Stimulated activated CD8-positive, alpha-beta memory T cell treated with anti-CD3 and anti-CD28 coated beads, Interleukin-2, amount 100 ng/mL, for 1 hour (primary cell): ENCODE measurements at places on chromosomes 7 and 10.
A peak's percentile ranks its signal among the peaks of the same experiment; 100 is the strongest.

DNA sequence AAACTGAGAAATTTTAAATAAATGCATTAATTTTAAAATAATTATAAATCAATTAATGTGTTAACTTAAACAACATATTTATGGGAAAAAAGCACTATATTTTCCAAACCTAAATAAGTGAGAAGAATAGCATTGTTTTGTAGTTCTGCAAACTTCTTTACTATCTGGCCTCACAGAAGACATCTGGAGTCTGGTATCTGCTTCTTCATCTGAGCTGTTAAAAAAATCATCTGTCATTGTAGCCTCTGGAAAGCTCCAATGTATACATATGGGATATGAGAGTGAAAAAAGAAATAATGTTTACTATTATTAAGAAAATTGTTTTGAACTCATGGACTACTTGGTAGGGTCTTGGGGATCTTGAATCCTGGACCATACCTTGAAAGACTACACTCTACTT is 32.2 kb downstream of the CTTNBP2 start:
- no peak for DNase-seq

DNA sequence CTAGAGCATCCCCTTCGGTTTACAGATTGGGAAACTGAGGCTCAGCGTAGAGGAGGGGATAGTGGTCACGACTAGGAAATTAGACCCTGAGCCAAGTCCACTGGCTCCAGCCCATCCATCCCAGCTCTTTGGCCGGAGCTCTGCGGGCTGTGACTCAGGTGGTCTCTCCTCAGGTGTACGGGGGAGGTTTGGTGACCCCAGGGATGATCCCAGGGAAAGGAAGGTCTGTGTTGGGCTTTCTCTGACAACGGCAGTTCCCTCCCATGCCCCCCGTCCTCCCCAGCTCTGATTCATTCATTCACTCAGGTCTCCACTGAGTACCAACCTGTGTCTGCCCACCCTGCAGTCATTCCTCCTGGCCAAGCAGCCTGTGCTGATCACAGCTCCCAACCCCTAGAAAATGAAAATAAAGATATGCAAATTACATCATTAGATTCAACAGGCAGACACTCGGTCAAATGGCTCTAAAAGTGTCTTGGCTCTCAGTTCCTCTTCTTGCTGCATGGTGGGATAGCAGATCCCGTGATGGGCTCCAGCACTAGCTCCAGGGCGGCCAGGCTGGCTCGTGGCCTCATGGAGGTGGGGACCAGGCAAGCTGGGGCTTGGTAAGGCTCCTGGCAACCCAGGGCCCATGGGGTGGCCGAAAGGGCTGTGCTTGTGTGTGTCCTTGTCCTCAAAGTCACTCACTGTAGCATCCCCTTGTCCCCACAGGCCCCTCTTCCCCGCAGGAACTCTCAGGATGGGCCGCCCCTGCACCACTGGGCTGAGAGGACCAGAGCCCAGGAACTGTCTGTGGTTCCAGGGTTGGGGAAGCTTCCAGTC is 37.8 kb downstream of the CLRN3 start:
- no peak for DNase-seq

DNA sequence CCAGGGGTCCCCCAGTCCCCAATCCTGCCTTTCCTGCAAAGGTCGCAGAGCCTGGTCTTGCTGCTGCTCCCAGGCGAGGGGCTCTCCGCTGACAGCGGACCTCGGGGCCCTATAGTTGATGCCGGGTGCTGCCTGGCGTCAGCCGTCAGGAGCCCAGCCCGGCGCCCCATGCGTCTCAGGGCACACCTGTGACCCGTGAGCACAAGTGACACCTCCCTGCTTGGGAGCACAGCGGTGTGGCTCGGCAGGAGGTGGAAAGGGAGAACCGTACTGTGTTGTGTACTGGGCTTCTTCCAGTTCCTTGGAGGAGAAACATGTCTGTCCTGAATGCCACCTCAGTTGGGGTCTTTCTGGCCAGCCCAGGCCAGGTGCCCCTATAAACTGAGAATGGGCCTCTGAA is 56.7 kb downstream of the LHPP start:
- DNase-seq: no peak

- DNase-seq: no peak
These were observed 123.5 kb upstream of the AGR3 start for GRCh38 chr7:17005271-17005670.

GRCh38 chr7:45596665-45597095 is 22.5 kb downstream of the ADCY1 start:
- DNase-seq: no peak

GRCh38 chr7:151315038-151315655 is 26.5 kb upstream of the NUB1 start:
- DNase-seq: peak; percentile 66

- DNase-seq: no peak
These were observed 58.1 kb downstream of the PRTFDC1 start for GRCh38 chr10:24894309-24894708.
